ENCODE measurements at places on chromosomes 13 and 19. TPM values are rescaled to one million over a fixed set of nuclear protein-coding genes. Genes with fewer than 3 reads are reported as not detected.

SHD gene
- not detected for total RNA-seq

FUT2 gene
- total RNA-seq, result not detected

TTC9B gene
- total RNA-seq, result not detected

CEACAM20 gene
- not detected for total RNA-seq

SMIM44 gene
- total RNA-seq, result not detected

GYS1 gene
- total RNA-seq, result 38.6 TPM

ZNF433 gene
- 4.9 TPM for total RNA-seq

AP2S1 gene
- 113 TPM for total RNA-seq

DNA sequence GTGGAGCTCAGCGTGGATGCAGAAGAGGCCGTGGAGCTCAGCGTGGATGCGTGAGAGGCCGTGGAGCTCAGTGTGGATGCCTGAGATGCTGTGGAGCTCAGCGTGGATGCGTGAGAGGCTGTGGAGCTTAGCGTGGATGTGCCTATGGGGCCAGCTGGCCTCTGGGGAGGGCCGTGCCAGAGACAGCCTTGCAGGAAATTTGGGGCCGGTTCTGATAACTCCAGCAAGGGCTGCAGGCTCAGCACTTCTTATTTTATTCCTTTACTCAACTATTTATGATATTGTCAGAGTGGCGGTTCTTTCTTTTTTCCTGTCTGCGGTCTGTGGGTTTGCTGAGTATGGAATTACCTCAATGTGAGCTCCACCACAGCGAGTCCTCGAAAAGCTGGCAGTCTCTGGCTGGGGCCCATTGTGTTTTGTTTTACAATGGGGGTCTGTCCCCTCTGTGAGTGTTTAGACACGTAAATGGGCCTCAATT lies 17.8 kb upstream of the TMEM255B start:
- DNase-seq, result no peak

DNA sequence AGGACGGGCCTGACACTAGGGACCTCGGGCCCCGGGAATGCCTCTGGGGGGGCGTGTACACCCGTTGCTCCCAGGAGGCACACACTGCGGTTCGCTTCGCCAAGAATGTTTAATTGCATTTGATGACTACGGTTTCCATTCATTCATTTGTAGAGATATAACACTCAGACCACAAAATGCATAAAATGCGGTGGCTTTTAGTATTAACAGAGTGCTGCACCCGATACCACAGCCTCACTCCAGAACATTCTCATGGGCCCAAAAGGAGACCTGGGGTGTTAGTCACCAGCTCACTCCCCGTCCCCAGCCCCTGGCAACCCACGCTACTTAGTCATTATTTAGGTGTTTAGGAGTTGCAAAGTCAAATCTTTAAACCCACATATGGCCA lies 21.8 kb downstream of the HCN2 start:
- DNase-seq, result peak; percentile 57

DNA sequence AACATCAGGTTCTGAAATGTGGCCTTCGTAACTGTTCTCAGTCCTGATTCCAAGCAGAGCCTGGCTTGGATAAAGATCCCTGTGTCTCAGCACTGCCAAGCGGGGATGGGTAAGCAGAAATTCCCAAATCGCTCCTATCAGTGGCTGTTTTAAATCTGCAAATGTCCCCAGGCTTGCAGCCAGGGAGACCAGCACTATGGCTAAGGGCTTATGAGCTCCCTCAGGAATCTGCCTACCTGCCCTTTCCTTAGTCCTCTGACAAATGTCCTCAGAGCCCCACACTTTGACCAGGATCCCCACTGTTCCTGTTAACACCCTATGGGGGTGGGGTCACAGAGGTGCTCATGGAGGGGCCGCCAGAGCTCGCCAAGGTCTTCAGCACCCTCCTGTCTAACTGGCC lies 1062.8 kb downstream of the UQCRFS1 start:
- no peak for DNase-seq

DNA sequence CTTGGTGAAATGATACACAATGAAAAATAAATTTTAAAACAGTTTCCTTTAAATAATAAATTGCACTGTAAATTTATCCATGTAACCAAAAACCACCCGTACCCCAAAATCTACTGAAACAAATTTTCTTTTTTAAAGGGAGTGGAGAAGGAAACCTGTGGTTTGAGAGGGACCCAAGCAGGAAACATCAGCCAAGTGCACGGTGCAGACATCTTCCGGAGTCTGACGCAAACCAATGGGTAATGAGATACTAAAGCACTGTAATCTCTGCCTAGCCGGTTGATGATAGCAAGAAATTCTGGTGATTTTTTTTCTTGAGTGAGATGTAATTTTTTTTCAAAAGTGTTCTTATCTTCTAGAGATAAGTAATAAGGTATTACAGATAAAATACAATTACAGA lies 115.4 kb downstream of the ABCC4 start:
- DNase-seq, result no peak

GRCh38 chr19:2413629-2414028 lies 13.8 kb downstream of the TIMM13 start:
- DNase-seq, result no peak

- DNase-seq, result no peak
These were observed 1353.3 kb downstream of the UQCRFS1 start for GRCh38 chr19:27859689-27860088.

DNA sequence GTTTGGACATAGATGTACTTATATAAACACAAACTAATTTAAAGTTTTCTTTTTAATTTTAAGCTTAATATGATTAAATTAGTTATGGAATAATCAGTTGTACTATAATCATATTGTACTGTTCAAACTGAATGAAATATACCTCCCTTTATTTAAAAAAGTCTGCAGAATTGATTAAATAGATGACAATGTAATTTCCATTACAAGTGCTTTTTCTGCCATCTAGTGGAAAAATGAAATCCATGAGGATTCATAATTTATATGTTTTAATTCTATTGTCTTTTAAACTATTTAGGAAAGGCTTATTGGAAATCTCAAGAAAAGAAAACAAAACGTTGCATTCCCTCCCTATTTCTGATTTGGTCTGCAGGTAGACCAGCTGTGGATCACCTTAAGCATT lies 30.9 kb downstream of the MZT1 start:
- DNase-seq, result peak; percentile 41

- no peak for DNase-seq
These were observed 21.8 kb upstream of the OR10H1 start for GRCh38 chr19:15837221-15837731.

GRCh38 chr19:32543115-32543900 lies 37.7 kb upstream of the PDCD5 start:
- DNase-seq, result no peak

- peak; percentile 88 for DNase-seq
These were observed 7.5 kb downstream of the RPS9 start for GRCh38 chr19:54207983-54208783.

- DNase-seq, result no peak
These were observed 3.6 kb upstream of the REXO1 start for GRCh38 chr19:1851654-1852580.

GRCh38 chr19:18745012-18745735 lies 45.9 kb downstream of the COMP start:
- DNase-seq, result no peak

GRCh38 chr19:12748489-12748888 lies 3.1 kb upstream of the BEST2 start:
- DNase-seq, result no peak

DNA sequence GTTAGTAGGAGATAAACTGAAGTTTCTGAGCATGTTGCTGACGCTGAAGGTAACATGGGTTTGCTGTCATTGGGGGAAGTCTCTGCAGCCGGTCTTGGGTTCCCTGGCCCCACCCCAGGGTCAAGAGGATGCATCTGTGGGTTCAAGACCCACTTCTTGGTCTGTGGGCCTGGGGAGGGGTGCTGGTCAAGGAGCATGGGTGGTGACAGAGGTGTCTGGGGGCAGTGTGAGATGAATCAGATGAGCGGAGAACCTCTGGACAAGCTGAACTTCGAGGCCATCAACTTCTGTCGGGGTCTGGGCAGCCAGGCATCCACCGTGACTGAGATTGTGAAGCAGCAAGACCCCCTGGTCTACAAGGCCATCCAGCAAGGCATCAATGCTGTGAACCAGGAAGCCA lies 51.9 kb downstream of the ACSBG2 start:
- DNase-seq, result no peak

DNA sequence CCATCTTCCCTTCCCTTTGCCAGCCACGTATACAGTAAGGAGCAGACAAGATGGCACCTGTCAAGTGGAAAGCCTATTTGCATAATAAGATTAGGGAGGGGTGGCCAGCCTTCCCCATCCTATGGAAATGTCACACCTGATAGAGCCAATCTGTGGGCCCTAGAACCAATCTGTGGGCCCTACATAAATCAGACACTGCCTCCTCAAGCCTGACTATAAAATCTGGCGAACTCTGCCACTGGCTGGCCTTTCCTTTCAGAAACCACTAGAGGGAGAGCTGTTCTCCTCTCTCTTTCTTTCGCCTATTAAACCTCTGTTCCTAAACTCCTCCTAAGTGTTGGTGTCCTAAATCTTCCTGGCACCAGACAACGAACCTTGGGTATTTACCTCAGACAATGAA lies 231.5 kb upstream of the KLHL1 start:
- DNase-seq, result no peak

GRCh38 chr19:4576016-4576933 lies 16.8 kb upstream of the SEMA6B start:
- DNase-seq, result peak; percentile 60

DNA sequence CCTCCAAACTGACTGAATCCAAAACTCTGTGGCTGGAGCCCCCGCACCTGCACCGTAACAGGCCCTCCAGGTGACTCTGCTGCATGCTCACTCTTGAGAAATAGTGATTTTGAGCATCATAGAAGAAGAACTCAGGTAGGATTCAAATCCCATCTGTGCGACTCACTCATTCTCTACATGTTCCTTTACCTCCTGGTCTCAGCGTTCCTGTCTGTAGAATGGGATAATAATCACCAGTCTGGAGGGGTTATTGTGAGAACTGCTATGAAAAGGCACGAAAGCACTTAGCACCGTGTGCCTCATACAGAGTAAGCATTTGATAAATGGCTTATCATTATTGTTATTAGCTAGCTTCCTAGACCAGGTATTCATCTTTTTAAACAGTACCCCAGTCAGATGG lies 36.5 kb upstream of the NPAS1 start:
- no peak for DNase-seq
